ENCODE measurements at places on chromosomes 12 and 14.

DNA sequence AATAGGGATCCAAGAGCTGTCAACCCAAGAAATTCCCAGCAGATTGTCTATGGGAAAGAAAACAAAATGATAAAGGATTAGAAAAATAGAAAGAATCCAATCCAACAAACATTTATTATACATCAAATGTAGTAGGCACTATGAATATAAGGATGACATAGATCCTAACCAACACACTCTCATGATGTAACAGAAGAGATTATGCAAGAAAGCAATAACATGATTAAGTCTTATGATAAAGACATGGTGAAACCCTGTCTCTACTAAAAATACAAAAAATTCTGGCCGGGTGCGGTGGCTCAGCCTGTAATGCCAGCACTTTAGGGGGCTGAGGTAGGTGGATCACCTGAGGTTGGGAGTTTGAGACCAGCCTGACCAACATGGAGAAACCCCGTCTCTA, 2.7 kb downstream of the MED6 start:
- no peak for DNase-seq

GRCh38 chr14:99026471-99026870, 245.5 kb downstream of the BCL11B start:
- no peak for DNase-seq

- DNase-seq, result no peak
Observed at GRCh38 chr12:46065412-46066166, 75.2 kb upstream of the SCAF11 start.

GRCh38 chr12:26760657-26761293, 72.2 kb downstream of the ITPR2 start:
- DNase-seq, result no peak

DNA sequence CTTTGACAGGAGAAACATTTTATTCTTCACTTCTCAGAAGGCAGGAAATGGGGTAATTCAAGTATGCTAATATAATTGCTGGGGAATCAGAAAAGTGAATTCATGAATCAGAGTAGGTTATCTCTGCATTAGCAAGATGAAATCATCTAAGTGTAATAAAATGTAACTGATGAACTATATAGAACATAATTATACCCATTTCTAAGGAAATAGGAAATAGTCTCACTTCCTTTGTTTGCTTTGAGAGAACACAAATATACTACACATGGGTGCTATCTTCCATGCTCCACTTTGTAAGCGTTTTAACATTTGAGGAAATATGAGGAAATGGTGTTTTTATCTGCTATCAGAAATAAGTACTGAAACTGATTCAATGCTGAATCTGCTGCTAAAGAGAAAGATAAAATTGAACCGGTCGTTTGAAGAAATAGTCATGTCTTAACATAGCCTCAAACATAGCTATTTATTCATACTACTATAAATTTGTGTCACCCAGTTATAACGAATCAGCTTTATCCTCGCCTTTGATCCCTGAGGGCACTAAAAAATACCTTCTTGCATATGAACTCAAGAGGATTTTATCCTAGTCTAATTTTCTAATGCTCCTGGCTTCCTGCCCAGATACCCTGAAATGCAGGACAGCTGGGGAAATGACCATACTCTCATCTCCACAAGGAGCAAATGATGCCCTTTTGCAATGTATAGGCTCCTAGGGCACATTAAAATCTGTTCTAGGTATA, 696.0 kb downstream of the C12orf50 start:
- no peak for DNase-seq

DNA sequence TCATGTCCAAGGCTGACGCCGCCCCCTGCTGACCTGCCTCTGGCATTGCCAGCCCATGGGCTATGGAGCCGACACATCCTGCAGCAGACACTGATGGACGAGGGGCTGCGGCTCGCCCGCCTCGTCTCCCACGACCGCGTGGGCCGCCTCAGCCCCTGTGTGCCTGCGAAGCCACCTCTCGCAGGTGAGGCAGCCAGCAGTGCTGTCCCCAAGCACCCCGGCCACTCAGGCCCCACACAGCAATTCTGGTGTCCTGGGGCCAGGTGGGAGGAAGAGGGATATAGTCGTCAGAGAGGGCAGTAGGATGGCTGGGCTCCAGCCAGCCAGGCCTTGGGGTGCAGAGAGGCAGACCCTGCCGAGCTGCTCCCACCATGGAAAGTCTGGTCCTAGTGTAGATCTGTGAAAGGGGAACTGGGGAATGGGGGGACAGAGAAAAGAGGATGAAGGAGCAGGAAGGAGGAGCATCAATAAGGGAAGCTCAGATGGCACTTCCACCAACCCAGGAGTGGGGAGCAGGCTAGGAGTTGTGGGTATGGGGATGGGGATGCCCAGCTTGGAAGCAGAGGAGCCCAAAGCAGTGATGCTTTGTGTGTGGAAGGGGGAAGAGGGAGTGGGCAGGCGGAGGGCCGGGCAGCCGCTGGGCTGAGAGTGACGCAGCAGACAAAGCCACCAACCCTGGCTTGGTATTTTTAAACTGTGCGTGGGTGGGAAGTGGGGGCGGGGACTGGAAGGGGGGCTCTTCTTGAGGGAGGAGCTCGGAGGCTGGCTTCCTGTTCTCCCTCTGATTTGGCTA, 4.7 kb downstream of the NAB2 start:
- peak; percentile 69 for DNase-seq

DNA sequence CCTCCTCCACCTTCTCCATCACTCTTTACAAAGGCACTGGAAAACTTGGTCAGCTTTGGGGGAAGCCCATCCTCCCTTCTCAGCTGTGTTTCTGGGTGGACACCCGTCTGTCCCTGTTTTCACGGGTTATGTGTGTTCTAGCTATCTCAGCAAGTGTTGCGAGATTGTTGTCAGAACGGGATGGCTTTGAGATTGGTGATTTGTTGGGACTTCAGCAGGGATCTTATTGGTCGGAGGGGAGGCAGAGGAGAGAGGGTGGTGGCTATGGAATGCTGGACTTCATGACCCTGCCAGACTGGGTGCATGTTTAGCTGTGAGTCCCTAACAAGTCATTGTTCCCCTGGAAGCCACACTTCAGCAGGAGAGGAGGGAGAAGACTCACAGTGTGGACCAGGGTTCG, 2.1 kb downstream of the USP5 start:
- DNase-seq, result no peak

DNA sequence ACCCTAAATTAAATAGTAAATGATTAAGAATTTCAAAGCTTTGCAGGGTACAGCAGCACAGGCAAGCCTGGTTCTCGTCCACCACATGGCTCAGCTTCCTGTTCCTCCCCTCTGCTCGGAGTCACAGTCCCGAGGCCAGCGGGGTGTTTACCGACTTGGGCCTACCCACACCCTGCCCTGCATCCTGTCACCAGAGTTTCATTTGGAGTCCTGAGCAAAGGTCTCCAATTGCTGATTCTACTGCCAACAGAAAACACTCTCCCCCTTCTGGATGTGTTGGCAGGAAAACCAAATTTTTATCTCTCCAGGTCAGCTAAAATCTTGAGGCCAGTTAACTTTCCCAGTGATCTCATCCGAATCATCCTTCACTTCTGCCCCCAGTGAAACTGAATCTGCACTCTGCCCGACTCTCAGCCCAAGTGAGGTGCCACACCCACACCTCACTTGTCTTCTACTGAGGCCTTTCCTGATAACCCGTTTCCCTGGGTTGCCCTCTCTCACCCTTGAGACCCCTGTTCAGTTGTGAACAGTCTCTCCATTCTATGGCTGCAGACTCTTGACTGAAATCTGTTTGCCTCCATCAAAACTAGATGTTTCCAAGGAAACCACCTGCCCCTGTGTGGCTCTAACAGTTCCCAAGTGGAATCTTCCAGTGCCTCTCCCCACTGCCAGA, 71.2 kb downstream of the VCPKMT start:
- peak; percentile 35 for DNase-seq
